Hypothalamus (tissue), 51 donors: ENCODE measurements at places on chromosomes 13 and 19.

GRCh38 chr19:15829306-15829698 is 13.8 kb upstream of the OR10H1 start:
- DNase-seq, result no peak

DNA sequence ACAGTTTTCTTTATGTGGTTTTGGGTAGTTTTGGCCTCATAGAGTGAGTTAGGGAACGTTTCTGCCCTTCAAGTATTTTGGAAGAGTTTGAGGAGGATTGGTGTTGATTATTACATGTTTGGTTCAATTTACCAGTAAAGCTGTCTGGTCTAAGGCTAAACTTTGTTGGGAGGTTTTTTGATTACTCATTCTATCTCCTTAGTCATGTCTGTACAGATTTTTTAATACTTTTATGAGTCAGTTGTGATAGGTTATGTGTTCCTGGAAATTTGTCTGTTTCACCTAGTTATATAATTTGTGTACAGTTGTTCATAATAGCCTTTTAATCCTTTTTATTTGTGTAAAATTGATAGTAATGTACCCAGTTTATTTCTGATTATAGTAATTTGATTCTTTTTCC is 20.4 kb downstream of the RNF17 start:
- DNase-seq, result no peak

- no peak for DNase-seq
Observed at GRCh38 chr13:108572782-108573211, 56.6 kb upstream of the MYO16 start.

- DNase-seq, result no peak
Observed at GRCh38 chr13:58056426-58056825, 424.9 kb downstream of the PCDH17 start.

DNA sequence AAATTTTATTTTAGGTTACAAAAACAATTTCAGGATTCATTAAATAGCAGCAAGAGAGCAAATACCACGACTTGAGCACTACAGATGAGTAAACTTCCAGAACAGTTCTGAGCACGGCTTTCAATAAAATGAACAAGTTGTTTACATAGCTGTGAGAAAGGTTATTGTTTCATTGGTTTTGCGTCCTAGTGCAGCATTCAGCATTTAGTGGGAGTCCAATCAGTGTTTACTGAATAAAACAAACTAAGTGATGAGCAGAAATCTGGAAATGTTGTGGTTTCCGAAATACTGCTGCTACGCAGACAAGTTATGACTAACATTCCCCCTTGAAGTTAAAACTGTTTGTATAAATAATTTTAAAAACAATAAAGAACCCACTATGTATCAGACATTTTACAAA is 251.5 kb upstream of the STARD13 start:
- no peak for DNase-seq

GRCh38 chr19:45175515-45176345 is 2.3 kb downstream of the TRAPPC6A start:
- no peak for DNase-seq

DNA sequence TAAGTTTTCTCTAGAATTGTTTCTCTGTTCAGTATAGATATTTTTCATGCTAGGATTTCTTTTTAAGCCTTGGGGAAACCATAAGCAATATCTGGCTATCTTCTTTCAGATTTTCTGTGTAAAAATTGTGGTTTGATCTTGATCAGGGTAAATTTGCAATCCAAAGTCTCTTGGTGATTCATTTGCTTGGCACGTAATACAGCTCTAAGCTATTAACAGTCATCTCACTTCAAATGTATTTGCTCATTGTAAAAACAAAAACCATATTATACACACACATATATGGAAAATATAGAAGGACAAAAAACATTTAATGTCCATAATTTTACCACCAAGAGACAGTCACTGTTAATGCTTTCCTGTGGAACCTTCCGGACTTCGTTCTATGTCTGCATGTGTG is 191.0 kb downstream of the SHISA2 start:
- no peak for DNase-seq

- no peak for DNase-seq
Observed at GRCh38 chr13:105579821-105580710, 955.4 kb downstream of the EFNB2 start.

DNA sequence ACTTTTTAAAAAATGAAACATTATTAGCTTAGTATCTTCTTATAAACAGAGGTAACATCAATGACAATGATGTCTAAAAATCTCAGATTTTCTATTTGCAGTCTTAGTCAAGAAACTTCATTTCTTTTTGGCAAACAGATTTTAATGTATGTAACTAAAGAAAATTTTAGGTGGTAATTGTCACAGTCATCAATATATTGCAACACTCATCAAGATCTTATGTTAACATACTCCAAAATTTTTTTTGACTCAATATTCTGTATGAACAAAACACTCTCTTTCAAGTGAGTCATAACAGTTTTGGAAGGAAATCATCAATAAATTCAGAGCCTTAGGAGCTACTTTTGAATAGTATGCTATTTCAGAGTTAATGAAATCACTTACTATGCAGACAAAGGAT is 1507.6 kb downstream of the SLITRK1 start:
- DNase-seq, result no peak

DNA sequence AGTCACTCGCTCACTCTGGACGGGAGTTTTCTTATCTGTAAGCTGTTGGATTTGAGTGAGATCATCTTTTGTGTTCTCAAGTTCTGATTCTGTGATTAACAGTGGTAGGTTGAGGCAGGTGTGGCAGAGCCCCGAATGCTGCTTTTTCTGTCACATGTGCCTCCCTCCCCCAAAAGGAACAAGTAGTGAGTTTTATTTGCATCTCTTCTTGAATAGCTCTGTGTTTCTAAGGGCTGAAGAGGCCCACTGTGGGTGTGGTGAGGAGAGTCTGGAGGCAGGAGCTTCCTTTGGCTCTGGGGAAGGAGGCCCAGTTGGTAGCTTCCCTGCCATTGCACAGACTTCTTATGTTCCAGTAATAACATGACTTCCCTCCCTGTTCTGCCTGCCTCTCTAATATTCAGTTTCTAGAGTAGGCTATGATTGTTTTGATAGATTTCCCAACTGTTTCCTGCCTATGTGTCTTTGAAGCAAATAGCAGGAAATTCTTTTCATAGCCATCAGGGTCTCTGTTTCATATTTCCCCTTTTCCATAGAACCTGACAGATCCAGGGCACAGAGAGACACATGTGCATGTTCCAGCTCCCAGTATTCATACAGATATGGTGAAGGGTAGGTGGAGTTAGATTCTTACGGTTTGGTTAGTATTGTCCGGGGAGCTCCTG is 23.9 kb upstream of the CXCL17 start:
- no peak for DNase-seq

DNA sequence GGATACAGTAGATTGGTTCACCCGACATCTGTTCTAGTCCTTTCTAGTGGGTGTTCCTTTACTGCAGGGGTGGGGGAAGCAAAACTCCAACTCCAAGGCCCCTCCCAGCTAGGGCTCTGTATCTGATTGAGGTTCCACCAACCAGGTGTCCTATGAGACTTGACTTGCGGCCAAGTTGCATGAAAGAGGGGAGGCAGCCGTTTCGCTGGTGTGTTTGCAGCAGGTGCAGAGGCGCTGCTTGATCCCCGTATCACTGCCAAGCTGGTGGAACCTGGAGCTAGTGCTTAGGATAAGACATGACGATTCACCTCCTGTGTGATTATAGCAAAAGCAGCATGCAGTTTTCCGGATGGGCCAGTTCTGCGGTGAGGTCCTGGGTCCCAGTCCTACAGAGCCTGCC is 338.2 kb downstream of the UQCRFS1 start:
- no peak for DNase-seq

DNA sequence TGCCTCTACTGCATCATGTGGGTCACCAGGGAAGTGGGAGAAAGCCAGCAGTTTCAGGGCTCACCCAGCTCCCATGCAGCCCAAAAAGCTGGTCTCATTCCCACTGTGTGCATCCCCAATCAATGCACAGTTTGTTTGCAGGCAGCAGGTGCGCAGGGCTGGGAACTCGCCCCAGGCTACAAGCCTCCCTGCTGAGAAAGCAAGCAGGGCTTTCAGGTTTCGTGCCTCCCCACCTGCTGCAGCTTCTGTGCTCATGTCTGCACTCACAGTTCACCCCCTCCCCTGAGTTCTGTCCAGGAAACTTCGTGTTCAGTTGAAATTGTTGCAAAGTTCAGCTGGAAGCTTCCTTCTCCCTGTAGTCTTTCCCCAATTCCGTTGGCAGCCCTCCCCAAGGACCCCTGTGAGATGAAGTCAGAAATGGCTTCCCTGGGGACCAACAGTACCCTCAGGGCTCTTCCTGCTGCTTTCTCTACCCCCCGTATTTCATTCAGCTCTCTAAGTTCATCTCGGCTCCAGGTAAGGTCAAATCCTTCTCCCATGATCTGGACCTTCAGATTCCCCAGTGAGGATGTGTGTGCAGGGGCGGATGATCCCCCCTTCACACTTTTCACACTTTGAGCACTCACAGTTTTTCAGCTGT is 10.3 kb upstream of the KLK3 start:
- DNase-seq, result no peak

- no peak for DNase-seq
Observed at GRCh38 chr13:90696254-90696653, 651.2 kb upstream of the MIR17HG start.
